ENCODE measurements at places on chromosomes 2 and 18.
A peak's percentile ranks its signal among the peaks of the same experiment; 100 is the strongest.

DNA sequence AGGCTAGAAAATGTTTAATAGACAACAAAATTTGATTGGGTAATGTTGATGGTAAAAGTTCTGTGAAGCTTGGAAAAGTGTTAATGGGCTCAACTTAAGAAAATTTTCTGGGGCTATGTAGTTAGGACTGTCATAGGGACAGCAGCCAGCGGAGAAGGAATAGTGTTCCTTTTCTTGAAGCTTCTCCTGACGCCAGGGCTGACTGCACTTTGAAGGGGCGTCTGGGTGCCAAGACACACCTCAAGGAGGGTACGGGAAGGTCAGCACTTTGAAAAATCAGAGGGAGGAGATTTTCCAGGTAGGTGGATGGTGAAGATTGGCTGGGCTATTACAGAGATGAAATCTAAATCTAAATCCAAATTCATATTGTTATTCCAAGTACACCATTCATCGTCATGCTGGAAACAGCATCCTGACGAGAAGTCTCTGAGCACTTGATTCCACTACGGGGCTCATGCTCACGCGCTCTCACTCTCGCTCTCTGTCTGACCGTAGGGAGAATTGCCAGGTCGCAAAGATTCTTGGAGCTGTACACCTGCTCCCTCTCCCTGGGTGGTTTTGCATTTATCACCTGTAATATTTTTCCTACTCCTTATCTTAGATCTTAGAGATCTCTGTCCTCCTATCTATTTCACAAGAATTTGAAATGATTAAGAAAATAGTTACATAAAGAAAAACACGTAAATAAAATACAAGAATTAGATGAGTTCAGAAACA lies 91.0 kb downstream of the ITGB1BP1 start:
- DNase-seq, result no peak

GRCh38 chr2:189440644-189440946 lies 679 bp upstream of the WDR75 start:
- DNase-seq, result no peak

DNA sequence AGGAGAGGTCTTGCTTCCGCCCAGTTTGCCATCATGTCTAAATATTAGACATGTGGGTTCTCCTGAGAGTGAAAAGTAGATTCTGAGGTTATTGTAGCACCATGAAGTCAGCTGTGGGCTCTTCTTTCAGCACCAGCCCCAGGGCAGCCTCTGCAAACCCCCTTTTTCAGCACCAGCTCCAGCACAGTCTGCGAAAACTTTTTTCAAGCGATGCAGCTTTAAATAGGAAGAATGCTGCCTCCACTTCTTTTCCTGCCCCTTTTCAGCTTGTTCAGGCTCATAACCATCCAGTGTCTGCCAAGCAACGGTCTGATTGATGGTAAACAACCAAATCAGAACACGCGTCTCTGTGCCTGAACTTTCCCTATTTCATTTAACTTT lies at the start of gene COL5A2:
COL5A2 (minus strand) TSS at position 192 of the 381 bp plus-strand sequence; CDS start at position 35, 157 bp downstream.
- peak; percentile 94 for DNase-seq

DNA sequence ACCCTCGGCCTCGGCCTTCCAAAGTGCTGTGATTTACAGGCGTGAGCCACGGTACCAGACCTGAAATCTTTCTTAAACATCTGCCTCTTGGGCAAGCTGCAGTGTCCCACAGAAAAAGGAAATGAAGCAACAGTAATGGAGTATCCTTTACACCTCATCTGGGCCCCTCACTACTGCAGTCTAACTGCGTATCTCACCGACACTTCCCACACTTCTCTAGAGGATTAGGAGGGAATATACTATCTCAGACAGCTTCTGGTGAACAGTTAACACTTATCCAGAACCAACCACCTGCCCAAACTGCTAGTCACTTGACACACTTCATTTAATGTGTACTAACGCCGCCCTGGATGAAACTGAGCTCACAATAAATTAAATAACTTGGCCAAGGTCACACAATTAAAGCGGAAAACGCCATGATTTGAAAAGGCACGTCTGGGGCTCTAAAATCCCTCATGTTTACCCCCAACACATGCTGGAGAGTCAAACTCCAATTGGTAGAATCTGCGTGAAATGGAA lies 993 bp downstream of the COX7A2L start:
- peak; percentile 81 for DNase-seq

DNA sequence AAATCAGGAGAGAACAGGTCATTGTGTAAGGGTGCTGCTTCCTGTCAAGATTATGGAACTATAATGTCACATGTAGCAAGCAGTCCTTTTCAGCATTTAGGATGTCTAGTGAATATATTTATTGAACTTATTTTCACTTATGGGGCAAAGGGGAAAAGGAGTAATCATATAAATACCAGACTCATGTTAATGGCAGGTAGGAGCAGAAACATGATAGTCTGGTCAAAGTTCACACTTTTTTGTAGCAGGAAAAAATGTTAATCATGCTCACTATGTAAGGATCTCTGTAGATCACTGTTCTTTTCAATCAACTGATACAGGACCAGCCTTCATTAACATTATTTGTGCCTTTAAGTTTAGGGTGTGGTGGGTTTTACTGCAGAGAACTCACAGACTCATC lies 219.0 kb downstream of the STK39 start:
- no peak for DNase-seq

- DNase-seq, result no peak
Observed at GRCh38 chr2:56357655-56358295, 174.0 kb downstream of the CCDC85A start.
